ENCODE measurements at places on chromosomes 5 and 9. TPM values are rescaled to one million over a fixed set of nuclear protein-coding genes. Genes with fewer than 3 reads are reported as not detected.

Gene DEPDC1B
- total RNA-seq, result 0.36 TPM

- DNase-seq, result no peak
Measured at GRCh38 chr5:24598956-24599355, 45.8 kb downstream of the CDH10 start.

Gene ARL14EPL
- 0.44 TPM for total RNA-seq

Gene SLC23A1
- total RNA-seq, result not detected

Gene PDZD2
- total RNA-seq, result 0.81 TPM

DNA sequence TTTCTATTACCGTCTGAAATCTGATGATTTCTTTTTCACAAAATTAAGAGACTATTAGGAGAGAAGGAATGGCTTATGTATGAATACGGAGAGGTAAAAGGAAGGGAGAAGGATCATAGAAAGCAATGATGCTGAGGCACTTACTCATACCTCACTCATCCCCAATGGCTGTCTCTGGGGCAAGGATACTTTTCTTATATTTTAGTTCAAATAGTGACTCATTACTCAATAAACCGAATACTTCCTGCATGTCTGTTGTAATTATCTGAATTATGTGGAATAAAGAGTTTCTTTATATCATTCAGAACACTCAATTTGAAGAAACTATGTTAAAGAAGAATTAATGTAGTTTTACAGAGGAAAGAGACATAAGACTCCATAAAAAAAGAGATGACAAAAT, 284.5 kb upstream of the NUDT12 start:
- no peak for DNase-seq

Gene NMUR2
- not detected for total RNA-seq

Gene RELL2
- total RNA-seq, result 9.8 TPM

Gene PSAT1
- total RNA-seq, result 0.53 TPM

DNA sequence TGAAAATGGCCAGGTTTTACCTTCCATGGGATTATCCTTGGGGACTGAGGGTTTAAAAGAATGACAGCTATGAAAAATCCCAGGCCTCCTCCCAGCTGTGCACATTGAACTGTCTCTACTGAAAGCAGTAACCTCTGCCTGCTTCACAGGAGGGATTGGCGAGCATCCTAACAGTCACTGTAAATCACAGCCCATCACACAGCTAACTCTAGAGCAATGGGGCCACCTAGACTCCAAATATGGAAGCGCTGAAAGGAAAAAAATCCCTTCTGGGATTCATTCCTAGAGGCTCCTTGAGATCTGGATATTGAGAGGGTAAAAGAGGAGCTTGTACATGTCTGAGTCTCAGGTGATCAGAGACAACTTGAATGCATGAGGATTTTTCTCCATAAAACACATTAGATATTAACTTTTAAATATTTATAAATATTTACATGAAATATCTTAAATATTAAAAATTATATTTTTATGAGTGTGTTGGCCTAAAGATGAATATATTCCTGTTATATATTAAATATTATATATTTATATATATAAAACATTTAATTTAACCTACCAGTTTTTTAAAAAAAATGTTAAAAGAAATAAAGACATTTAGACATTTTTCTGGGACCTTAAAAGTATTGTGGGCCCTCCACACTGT, 133.8 kb upstream of the SLC24A2 start:
- DNase-seq, result no peak

Measured in CD8-positive, alpha-beta T cell (primary cell).